CD4-positive, alpha-beta T cell treated with Interleukin-15 for 4 hours (primary cell): ENCODE measurements at places on chromosomes 7 and 10.
A peak's percentile ranks its signal among the peaks of the same experiment; 100 is the strongest.

- DNase-seq = no peak
Observed at GRCh38 chr10:80051993-80052392, 26.5 kb upstream of the TMEM254 start.

DNA sequence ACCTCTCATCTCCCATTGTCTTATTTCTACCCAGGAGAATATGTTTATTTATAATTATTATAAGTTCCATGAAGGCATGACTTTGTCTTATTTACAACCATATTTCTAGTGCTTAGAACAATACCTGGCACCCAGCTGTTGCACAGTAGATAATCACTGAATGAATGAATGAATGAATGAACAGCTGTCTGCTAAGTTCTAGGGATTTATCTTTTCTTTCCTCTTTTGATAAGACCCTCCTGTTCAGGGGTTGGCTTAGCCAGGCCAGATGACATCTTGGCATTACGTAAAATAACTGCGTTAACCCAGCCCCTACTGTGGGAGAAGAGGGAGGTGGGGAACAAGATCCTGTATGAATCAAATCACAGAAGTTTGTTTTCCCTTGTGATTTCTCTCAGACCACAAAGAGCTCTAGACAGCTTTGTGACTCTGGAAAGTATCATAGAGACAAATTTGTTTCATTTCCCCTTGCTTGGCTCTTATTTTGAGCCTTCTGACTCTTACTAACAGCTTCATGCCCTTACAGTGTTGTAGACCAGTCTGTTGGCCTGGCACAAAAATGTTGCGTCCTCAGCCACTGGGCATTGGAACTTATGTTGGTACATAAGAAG lies 8.4 kb downstream of the ZNF862 start:
- no peak for DNase-seq

- DNase-seq = no peak
Observed at GRCh38 chr10:89738551-89739209, 37.3 kb downstream of the KIF20B start.

GRCh38 chr7:118186501-118186900 lies 2.5 kb downstream of the LSM8 start:
- DNase-seq = peak; percentile 26

DNA sequence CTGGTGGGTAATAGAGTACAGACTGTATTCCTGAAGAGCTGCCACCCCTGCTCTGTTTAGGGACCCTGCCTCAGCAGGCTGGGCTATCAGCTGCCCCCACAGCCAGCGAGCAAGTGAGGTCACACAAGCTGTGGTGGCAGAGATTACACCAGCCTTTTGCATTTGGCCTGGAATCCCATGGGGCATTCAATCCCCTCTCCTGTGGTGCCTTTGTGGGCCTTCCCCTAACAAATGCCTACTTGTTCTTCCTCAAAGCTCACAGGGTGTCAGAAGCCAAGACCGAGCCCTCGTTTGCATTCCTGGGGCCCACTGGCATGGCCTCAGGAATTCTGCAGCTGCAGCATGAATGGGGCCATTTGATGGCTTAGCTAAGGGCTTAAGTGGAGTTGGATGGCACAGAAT lies 212.7 kb upstream of the PHYHIPL start:
- no peak for DNase-seq

DNA sequence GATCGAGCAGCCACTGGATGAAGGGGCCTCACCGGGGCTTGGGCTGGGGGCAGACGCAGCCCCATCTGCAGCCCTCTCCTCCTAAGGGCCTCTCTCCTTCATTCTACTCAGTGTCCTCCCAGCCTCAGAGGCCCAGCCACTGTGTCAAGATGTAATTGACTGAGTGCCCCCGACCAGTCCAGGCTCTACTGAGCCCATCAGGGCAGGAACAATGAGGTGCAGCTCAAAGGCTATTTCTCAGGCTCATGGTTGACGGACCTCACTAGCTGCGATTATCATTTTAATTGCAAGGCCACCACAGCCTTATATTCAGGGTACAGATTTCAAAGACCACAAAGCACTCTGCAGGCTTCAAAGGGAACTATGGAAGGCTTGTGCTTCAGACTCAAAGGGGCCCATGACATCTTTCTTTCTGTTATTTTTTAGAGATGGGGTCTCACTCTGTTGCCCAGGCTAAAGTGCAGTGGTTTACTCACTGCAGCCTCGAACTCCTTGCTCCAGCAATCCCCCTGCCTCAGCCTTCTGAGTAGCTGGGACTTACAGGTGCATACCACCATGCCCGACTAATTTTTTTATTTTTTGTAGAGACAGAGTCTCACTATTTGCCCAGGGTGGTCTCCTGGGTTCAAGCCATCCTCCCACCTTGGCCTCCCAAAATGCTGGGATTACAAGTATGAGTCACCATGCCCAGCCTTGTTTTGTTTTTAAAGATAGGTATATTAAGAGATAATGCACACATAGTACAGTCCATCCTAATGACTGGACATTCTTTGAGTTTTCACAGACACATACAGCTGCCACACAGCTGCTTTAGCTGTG lies 23.7 kb downstream of the SLC29A3 start:
- DNase-seq = no peak
